ENCODE measurements at places on chromosomes 13 and 19.

GRCh38 chr13:21348488-21349120 lies 110.5 kb downstream of the ZDHHC20 start:
- DNase-seq = no peak

DNA sequence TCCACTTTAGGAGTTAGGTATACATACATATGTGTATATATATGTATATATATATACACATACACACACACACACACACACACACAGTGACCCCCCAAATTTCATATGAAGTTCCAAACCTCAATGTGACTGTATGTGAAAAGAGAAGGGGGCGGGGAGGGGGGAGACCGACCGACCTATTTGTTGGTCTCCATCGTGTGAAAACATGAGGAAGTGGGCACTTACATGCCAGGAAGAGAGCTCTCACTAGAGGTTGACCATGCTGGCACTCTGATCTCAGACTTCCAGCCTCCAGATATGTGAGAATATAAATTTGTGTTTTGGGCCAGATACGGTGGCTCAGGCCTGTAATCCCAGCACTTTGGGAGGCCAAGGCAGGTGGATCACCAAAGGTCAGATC lies 24.6 kb downstream of the ZNF562 start:
- DNase-seq = no peak

DNA sequence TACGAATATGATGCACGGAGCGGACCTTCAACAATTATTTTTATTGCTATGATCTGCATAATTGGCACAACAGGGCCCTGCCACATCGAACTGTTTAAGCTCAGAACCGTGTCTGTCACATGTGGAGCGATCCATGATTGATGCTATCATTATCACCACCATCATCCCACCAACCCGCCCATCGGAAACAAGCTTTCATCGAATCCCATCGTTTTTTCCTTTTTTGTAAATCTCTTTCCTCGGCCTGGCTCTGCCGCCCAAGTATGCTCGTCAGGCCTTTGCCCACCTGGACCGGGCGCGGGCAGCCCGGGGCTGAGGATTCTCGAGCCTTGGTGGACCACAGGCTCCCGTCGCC lies 533 bp upstream of the DCAF15 start:
- no peak for DNase-seq

DNA sequence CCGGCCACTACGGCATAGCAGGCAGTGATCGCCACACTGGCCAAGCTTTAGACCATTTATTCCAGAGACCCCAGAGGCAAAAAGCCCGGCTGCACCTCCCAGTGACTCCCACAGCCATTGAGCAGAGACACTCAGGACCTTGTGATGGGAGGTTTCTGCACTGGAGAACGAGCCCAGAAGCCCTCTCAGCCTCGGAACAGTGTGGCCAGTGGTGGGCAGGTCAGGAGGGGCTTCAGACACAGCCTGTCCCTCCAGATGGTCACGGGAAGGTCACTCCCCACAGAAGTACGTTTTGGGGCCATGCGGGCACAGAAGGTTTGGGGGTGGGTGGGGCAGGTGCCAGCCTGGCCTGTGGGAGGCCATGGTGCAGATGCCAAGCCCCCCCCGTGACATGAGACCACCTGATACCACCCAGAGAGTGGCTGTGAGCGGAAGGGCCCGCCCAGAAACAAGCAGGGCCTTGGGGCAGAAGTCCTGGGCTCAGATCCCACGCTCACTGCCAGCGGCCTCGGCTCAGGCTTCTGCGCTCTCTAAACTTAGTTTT lies 599 bp upstream of the F10 start:
- DNase-seq = no peak

GRCh38 chr19:2123682-2124387 lies 27.1 kb downstream of the IZUMO4 start:
- no peak for DNase-seq

Data from CD4-positive, alpha-beta T cell (primary cell).